Stimulated activated CD4-positive, alpha-beta T cell treated with anti-CD3 and anti-CD28 coated beads, Interleukin-4, amount 100 ng/mL, for 48 hours (primary cell): ENCODE measurements at places on chromosomes 4 and X.

- no peak for DNase-seq
These were observed 12.1 kb downstream of the FRG2 start for GRCh38 chr4:190014771-190015537.

- DNase-seq, result no peak
These were observed 4.3 kb downstream of the TMPRSS11E start for GRCh38 chr4:68451246-68452211.

DNA sequence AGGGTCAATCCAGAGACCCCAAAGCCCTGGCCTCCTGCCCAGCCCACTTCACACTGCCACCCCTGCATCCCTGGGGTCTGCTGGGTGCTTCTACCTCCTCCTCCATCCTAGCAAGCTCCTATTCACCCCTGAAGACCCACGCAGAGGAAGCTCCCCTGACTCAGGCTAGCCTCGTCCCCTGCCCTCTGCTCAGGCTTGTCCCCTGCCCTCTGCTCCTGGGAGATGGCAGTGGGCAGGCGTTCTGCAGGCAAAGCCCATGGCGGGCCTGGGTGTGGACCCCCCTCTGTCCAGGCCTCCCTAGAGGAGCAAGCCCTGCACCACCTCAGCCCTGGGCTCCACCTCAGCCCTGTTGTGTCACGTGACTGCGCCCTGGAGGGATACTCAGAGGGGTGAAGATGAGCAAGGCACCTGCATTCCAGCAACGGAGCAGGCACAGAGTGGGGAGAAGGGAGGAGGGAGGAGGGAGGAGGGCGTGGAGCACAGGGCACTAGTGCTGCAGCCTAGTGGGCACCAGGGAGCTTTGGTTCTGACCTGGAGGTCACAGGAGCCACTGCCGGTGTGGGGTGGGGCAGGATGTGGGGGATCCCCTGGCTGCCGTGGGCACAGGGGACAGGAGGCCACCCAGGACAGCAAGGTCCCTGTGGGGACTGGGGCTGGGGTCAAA is 27.6 kb upstream of the FGFR3 start:
- no peak for DNase-seq

GRCh38 chr4:73848183-73848777 is 4.8 kb upstream of the PF4V1 start:
- no peak for DNase-seq

GRCh38 chr4:183380901-183381300 is 58.7 kb upstream of the CLDN24 start:
- DNase-seq, result no peak
